ENCODE measurements at places on chromosomes 7 and 10.

DNA sequence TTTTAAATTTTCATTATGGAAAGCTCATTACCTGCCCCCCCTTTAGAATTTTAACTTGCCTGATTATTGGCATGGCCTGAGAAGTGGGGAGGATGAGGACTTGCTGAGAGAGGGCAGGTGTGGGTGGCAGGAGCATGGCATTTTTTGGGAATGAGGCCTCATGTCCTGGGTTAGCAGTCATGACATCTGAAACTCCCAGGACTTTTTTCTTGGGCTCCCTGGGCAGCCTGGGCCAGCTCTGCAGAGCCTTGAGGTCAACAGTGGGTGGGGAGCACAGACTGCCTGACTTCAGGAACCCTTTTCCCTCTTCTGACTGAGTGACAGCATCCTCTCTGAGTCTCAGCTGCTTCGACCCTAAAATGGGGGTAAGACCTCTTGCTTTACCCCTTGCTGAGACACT, 46.3 kb downstream of the EEPD1 start:
- DNase-seq, result no peak

DNA sequence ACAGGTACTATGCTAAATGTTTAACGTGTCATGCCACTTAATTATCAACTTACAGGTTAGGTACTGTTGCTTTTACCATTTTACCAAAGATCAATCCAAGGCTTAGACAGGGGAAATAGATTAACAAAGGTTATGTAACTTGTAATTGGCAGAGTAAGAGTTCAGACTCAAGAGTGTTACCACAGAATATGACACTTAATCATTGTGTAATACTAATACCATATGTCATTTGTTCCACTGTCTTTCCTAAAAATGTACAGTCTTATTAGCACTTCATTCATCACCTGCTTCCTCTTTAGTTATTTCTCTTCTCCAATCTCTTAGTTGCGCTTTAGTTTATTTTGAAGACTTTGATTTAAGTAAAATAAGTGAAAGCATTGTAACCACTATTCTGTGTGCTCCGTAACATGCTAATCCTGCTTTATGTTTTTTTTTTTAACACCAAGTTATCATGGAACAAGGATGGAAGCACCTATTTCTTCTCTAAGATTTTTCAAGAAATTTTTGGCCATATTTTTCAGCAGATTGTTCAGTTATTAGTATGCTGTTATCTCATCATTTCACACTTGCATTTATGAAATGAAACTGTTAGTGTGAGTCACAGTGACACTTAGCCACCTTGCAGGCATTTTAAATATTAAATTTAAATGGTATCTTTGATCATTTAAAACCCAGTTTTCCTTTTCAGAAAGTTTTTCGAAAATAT, 197.3 kb downstream of the PHF14 start:
- DNase-seq, result no peak

- DNase-seq, result no peak
These were observed 49.1 kb upstream of the STRIP2 start for GRCh38 chr7:129385116-129385515.

- no peak for DNase-seq
These were observed 33.2 kb upstream of the TLX1 start for GRCh38 chr10:101097881-101098280.

- DNase-seq, result no peak
These were observed 7.1 kb downstream of the CCSER2 start for GRCh38 chr10:84335516-84335915.

GRCh38 chr10:1395481-1396296, 339.5 kb downstream of the WDR37 start:
- no peak for DNase-seq

- no peak for DNase-seq
These were observed 101.3 kb downstream of the HIF1AN start for GRCh38 chr10:100636848-100637553.

GRCh38 chr10:124647421-124648130, 96.6 kb downstream of the FAM53B start:
- no peak for DNase-seq

- no peak for DNase-seq
These were observed 13.0 kb upstream of the HTR5A start for GRCh38 chr7:155057076-155057475.

GRCh38 chr10:94366382-94366781, 3.6 kb upstream of the NOC3L start:
- no peak for DNase-seq

DNA sequence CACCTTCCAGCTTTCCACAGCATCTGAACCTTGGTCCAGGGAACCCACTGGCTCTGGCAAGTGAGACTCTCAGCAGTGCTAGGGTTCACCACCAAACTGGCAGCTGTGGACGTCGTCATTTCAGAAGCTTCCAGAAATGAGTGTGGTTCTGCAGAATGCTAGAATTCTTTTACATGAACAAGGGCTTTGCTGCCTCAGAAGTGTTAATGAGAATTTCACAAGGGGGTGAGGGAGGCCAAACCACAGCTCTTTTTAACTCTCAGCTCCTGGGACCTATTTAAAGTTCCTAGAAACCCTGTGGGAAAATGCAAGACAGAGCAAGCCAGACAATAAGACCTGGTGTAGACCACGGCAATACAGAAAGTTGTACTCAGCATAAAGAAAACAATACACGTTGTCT, 129.3 kb upstream of the BET1 start:
- peak; percentile 51 for DNase-seq

GRCh38 chr7:132065989-132066603, 509.7 kb upstream of the PODXL start:
- no peak for DNase-seq

DNA sequence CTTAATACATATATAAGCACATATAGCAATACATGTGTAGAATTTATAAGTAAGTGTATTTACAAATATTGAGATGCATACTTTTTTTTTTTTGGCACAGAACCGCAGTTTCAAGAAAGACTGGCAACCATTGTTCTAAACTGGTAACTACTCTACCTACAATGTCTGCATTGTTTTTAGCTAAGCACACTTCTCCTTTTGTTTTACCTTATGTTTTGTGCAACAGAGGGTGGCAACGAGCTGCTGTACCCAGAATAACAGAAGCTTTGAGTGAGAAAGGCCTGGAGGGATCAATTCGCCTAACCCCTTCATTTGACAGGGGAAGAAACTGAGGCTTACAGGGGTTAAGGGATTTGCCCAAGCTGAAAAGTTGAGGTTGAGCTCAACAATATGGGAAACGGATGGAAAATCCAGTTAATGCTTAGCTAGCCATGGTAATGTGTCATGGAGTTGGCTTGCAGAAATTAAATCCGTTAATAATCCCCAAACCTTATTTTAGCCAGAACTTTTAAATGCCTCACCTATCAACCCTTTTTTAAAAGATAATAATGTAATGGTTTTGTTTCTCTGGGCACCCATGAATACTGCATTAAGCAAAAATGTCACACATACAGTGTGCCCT, 25.5 kb downstream of the FZD1 start:
- DNase-seq, result no peak

GRCh38 chr7:113404245-113404644, 285.9 kb upstream of the SMIM30 start:
- DNase-seq, result no peak

- no peak for DNase-seq
These were observed 21.8 kb downstream of the SLC35G1 start for GRCh38 chr10:93915598-93915997.

- no peak for DNase-seq
These were observed 80.0 kb downstream of the ZNF277 start for GRCh38 chr7:112286250-112287086.

- DNase-seq, result no peak
These were observed 772 bp downstream of the SGMS1 start for GRCh38 chr10:50622706-50623662.

DNA sequence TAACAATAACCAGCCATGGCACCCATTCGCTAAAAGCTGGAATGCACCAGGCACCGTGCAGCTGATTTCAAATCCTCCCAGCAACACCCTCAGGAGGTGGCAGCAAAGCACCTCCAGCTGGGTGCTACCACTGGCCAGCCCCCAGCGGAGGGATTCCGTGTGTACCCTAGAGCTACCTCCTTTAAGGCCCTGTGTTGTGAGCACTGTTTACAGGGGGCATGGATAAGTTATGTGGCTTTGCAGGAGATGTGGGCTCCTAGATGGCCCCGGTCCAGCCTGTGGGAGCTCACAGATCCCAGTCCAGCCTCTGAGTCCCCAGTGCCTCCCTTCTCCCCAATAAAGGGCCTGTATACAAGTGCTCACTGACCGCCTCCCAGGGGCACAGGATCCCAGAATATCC, 27.1 kb downstream of the TNRC18 start:
- no peak for DNase-seq

DNA sequence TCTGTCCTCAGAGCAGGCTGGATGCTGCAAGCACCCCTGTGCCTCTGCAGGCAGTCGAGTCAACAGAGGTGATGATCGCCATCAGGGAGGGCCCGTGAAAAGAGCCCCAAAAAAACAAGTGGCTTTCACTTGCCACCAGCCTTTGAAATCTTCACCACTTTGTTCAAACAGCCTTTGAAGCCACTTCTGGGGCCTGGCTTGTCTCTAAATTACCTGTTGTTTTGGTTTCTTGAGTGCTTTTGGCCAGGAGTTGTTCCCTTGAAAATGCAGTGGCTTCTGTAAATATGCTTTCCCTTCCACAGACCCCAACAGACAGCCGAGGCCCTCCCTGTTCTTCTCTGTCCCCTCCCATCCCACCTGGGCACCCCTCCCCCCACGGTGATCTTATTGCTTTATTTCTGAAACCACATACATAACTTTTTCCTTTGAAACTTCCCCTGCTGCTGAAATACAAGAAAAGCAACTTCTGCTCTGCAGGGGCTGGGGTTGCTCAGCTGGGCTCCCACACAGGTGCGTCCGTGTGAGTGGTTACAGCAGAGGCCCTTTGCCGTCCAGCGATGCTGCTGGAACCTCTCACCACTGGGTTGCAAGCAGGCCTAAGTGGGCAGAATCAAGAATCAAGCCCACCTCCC, 283.8 kb upstream of the SHH start:
- no peak for DNase-seq

- DNase-seq, result no peak
These were observed 74.6 kb downstream of the CALN1 start for GRCh38 chr7:72337390-72338167.

DNA sequence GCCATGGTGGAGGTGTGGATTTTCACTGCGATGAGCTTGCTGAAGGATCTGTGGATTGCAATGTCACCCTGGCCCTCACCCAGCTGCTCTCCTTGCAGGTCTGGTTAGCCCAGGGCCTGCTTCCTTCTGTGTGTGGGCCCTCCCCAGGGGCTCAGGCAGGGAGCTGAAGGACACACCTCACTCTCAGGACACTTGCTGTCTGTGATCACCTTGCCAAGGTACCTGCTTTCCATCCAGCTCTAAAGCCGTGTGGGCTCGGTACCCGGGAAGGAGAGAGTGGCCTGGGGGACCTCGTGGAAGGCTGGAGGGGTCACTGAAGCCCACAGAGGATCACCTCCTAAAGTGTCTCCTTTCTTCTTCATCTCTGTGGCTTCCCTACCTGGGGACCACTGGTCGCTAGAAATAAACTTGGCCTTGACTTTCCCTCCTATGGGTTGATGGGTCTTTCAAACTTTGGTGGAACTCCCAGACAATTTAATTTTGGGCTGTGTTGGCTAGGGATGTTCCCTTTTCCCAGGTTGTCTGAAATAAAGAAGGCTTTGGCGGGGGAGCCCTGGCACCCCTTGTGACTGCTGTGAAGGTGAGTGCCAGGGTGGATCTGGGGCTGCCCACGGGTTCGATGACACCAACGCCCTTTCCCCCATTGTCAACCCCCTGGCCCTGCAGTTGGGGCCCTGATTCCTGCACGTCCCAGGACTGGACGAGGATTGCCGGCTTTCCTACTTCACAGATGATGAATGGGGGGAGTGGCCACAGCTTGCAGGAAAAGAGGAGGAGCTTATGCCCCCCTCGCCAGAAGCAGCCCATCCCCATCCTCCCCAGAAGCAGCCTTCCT, 331.0 kb downstream of the ADARB2 start:
- DNase-seq, result no peak

GRCh38 chr10:133123746-133124356, 36.1 kb downstream of the ADGRA1 start:
- no peak for DNase-seq

DNA sequence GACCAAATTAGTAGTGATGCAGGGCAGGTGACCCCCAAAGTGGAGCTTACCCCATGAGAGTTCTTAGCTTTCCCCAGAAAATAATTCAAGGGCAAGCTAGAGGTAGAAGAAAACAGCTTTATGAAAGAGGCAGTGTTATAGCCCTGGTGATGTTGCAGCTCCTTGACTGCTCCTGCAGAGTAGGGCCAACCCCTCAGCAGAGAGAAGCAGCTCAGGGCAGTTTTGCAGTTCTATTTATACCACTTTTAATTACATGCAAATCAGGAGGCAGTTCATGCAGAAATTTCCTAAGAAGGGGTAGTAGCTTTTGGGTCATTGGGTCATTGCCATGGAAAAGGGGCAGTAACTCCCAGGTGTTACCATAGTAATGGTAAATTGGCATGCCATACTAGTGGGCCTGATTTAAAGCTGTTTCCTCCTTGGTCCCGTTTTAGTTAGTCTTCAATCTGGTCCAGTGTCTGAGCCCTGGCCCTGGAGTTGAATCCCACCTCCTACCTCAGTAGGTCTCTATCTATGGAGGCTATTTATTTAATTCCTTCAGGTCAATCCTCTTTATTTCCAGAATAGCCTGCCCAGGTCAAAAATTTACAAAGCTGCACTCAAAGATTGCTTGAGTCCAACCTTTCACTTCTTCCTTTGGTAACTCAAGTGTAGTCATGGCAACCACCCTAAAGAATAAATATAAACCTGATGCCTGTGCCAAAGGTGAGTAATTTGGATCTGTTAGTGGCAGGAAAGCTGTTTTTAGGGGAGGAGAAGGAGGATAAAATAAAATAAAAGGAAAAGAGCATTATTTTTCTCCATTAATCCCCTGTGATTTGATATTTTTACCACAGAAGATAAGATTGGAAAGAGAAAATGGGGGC, 29.5 kb downstream of the PLXDC2 start:
- DNase-seq, result no peak

- DNase-seq, result no peak
These were observed 33.3 kb downstream of the CALML3 start for GRCh38 chr10:5557799-5558771.

DNA sequence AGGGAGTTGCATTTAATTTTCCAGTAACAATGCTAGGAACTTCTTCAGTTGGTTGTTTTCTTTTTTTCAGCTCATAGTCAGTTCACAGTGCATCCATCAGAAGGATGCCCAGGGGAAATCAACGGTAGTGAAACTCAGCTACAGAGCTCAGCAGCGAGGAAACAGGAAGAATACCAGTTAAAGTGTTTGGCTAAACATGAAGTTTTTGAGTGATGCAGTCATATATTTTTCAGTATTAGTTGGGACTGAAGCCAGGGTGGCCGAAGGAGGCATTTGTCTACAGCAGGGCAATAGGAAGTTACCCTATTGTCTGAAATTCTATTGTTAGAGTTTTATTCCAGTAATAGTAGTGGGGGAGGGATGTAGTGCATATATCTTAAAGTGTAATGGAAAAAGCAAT, 45.3 kb upstream of the MALRD1 start:
- no peak for DNase-seq

GRCh38 chr7:155951554-155952158, 139.4 kb upstream of the SHH start:
- peak; percentile 86 for DNase-seq

GRCh38 chr10:103569896-103570295, 76.4 kb downstream of the NEURL1 start:
- no peak for DNase-seq

GRCh38 chr7:107147464-107148393, 21.1 kb upstream of the HBP1 start:
- DNase-seq, result no peak

GRCh38 chr10:58307676-58308075, 27.1 kb upstream of the UBE2D1 start:
- DNase-seq, result no peak

GRCh38 chr10:78571286-78571685, 497.5 kb upstream of the ZMIZ1 start:
- no peak for DNase-seq

GRCh38 chr10:92997620-92998019, 63.0 kb upstream of the CYP26C1 start:
- DNase-seq, result no peak

Data from retinal pigment epithelial cell (primary cell).